ENCODE measurements at places on chromosomes 5 and 9.

GRCh38 chr9:77847059-77847499, 184.5 kb downstream of the GNAQ start:
- no peak for DNase-seq

- no peak for DNase-seq
Observed at GRCh38 chr5:149708981-149709594, 21.0 kb upstream of the PPARGC1B start.

- no peak for DNase-seq
Observed at GRCh38 chr5:143713047-143714003, 98.6 kb upstream of the HMHB1 start.

- DNase-seq, result peak; percentile 11
Observed at GRCh38 chr5:144205141-144205551, 34.5 kb downstream of the KCTD16 start.

DNA sequence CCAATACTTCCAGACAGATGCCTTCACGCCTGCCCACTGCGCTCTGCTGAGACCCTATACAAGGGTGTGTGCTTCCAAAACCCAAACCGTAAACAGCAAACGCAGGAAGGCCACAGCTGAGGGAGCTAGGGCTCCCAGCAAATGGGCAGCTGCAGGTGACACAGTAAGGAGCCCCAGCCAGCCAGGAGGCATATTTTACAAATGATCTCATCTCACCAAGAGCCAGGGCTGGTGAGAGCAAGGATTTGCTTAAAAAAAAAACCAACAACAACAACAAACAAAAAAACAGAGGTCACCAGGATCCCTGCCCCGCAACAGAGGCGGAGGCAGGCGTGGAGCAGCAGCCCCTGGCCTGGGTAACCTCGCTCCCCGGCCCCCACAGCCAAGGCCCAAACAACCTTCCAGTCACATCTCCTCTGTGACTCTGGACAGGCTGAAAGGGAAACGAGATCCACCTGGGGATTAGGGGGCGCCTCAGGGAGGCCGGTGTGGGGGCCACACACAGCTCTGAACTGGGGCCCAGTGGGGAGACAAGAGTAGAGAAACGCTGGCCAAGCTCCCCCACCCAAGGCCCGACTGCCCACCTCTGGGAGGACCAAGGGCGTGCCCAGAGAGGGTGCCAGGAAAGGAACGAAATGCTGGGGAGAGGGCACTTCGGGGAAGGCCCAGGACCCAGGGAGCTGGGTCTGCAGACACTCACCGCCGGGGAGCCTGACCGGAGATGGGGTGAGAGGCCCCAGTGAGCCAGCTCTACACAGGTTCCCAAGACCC, 3.3 kb downstream of the NACC2 start:
- DNase-seq, result no peak

GRCh38 chr9:82895822-82896110, 167.2 kb downstream of the RASEF start:
- no peak for DNase-seq

GRCh38 chr9:121876658-121877271, 216.3 kb downstream of the TTLL11 start:
- no peak for DNase-seq

Data from NCI-H82 (cell line).